CD4-positive, alpha-beta T cell treated with Interleukin-6 at 100 ng/mL for 8 hours (primary cell): ENCODE measurements at places on chromosomes 1 and 21.

DNA sequence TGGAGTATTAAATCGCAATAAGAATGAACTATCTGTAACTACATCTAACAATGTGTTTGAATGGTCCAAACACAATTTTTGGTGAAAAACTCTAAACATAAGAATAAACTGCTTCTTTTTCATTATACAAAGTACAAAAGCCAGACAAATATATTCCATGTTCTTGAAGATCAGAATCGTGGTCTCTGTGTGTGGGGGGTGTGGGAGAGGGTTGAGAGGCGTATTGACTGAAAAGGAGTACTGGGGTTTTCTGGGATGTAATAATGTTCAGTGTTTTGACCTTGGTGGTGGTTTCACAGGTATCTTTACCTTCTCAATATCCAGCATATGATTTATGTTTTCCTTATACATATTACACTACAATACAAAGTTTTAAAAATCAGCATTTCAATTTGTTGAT, 764 bp upstream of the CFH start:
- no peak for DNase-seq

GRCh38 chr1:60151311-60151710, 77.7 kb upstream of the C1orf87 start:
- DNase-seq = no peak

DNA sequence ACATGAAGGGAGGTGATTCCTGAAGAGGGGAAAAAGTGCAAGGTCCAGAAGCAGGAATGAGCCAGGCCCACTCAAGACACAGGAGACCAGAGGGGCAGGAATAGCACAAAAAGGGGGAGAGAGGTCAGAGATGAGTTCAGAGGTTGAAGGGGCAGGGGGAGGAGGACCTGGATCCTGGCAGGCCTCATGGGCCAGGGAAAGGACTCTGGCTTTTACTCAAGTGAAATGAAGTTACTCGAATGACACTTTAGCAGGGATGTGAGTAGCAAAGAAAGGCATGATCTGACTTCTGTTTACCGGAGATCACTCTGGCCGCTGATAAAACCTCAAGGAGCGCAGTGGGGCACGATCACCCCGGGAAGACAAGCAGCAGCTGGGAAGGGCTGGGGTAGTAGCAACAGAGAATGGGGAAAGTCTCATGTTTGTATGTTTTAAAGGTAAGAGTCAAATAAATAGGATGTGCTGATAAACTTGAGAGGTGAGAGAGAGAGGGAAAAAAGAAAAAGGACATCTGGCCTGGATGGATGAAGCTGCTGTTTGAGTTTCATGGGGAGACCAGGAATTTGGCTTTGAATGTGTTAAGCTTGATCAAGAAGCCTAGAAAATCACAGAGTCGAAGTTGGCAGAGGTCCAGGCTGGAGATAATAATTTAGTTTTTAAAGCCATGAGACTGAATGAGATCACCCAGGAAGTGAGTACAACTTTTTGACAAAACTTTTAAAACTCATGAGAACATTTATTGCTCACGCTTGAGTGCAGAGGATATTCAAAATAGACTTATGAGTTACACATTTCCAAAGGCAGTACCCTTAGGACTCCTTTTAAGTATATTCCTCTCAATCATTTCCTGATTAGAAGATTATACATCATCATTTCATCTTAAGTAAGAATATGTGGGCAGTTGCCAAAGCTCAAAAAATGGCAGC, 156.0 kb downstream of the RERE start:
- DNase-seq = no peak

- no peak for DNase-seq
Measured at GRCh38 chr1:150551051-150551783, 2.0 kb downstream of the ADAMTSL4 start.

GRCh38 chr1:178926046-178926445, 55.2 kb upstream of the ANGPTL1 start:
- no peak for DNase-seq

GRCh38 chr1:78676347-78676982, 26.8 kb downstream of the IFI44 start:
- DNase-seq = peak; percentile 68

DNA sequence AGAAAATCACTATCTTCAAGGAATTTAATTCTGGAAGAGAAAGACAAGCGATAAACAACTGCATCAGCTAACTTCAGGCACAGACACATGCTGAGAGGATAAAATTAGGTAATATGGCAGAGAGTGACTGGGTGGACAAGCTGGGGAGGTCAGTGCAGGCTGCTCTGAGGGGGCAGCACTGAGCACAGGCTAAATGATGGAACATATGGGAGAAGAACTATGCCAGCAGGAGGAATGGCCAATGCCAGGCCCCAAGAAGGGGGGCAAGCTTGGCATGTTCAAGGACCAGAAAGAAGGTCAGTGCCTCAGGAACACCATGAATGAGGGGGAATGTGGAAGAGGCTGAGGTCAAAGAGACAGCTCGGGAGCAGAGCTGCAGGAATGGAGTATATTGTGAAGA, 190.7 kb upstream of the MAP1LC3C start:
- DNase-seq = no peak

GRCh38 chr1:119885903-119886783, 10.2 kb downstream of the ADAM30 start:
- peak; percentile 20 for DNase-seq

GRCh38 chr1:6467744-6468688, 2.0 kb upstream of the TNFRSF25 start:
- DNase-seq = no peak

- DNase-seq = no peak
Measured at GRCh38 chr1:115324649-115325420, 13.2 kb downstream of the NGF start.

DNA sequence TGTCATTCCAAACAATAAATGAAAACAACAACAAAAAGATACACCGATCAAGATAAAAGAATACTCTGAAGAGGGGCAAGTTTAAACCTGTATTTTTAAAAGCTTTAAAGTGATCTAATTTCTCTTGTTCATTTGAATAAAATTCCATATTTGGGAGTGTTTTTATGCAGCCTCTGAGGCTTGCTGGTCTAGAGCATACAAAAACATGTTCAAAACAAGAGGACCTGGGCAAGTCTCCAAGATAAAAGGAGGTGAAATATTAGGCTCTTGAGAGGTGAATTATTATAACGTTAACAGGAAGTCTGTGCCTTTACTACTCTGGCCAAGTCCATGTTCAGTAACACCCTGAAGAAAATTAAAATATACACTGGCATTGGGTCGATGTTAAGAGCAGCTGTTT, 20.1 kb downstream of the URB1 start:
- no peak for DNase-seq

DNA sequence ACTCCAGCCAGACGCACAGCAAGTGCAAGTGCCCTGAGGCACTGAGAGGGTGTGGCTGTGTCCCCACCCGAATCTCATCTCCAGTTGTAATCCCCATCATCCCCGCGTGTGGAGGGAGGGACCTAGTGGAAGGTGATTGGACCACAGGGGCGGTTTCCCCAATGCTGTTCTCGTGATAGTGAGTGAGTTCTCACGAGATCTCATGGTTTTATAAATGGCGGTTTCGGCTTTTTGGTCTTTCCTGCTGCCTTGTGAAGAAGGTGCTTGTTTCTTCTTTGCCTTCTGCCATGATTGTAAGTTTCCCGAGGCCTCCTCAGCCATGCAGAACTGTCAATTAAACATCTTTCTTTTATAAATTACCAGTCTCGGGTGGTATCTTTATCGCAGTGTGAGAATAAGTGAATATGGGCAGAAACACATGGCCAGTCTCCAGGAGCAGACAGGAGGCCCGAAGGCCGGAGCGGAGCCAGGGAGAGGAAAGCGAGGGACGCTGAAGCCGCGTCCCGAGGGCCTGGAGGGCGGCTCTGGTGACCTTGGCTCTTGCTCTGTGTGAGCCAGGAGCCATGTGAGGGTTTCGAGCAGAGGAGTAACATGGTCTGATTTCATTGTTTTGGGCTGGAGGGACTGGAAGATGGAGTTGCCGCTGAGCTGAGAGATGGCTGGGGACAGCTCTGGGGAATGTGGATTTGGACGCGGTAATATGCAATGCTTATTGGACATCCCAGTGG, 76.0 kb upstream of the C1orf174 start:
- no peak for DNase-seq

- no peak for DNase-seq
Measured at GRCh38 chr1:230189824-230190223, 122.8 kb downstream of the GALNT2 start.

DNA sequence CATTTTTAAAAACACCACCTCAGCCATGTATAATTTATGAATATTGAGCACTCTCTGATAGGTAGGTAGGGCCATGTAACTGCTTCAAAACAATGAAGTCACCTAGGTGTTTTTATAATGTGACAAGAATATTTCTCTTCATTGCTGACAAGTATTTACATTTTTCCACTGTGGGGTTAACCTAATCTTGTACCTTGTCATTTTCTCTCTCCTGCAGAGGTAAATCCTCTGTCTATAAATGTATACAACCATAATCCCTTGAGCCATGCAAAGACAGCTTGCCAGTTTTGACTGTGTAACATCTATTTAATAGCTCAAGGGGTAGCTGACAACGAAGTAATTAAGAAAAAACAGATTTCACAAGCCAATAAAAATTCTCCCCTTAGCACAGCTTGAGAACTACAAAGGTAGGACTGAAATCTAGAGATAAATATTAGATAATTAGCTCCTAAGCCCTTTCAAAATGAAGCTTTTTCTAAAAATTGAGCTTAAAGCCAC, 137.6 kb upstream of the POGK start:
- DNase-seq = no peak

GRCh38 chr1:213050745-213051126, 305 bp upstream of the RPS6KC1 start:
- no peak for DNase-seq

- DNase-seq = no peak
Measured at GRCh38 chr21:34795548-34796180, 126.9 kb downstream of the CLIC6 start.

DNA sequence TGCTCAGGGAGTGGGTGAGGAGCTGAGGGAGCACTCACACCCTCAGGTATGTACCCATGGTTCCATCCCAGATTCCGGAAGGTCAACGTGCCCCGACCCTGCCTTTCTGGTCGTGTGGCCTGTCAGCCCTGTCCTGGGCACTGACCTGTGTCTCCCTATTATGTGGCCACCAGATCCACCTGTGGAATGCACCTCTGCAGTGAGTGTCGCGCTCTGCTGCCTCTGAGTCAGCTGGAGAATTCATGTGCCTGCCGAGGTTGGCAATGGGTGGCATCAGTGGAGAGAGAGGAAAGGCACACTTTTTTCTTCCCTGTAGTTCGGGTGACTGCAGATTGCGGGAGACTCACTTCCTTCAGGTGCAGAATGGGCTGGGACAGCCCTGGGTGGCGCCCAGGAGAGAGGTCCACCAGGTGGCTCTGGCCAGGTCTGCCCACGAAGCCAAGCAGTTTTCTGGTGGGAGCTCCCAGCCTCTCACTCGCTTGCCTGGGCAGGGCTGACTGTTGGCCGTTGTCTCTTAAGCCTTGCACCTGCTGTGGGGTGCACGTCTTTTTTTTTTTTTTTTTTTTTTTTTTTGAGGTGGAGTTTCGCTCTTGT, 176.1 kb upstream of the TMEM51 start:
- DNase-seq = no peak

- DNase-seq = no peak
Measured at GRCh38 chr1:47996060-47996405, 1.2 kb downstream of the TRABD2B start.

DNA sequence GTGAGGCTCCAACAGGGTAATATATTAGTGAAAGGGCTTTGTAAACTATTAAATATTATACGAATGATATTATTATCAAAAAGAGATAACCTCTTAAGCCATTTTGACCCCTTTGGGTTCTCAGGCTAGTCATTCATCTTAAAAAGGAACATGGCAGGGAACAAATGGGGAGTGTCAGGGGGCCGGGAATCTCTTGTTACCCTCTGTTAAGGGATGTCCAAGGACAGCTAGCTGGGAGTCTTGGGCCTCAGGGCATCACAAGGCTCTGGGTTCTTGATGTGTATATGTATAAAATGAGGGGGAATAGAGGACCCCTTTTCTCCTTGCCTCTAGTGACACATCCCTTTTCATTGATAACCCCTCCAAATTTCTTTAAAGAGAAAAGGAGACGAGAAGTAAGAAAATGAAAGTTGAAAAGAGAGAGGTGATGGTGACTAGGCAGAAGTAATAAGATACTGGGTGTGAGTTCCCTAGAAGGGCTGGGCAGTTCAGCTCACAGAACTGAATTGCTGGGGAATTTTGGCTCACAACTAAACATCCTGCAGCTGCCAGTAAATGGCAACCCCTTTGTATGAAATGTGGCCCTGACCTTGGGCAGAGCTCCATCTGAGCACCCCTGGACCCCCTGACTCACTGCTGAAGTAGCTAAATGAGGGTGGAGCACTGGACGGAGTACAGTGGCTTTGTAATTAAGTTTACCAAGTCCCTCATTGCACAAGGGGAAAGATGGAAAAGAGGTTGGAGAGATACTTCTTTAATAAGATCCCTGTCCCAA, 20.0 kb upstream of the ZNF326 start:
- DNase-seq = no peak

DNA sequence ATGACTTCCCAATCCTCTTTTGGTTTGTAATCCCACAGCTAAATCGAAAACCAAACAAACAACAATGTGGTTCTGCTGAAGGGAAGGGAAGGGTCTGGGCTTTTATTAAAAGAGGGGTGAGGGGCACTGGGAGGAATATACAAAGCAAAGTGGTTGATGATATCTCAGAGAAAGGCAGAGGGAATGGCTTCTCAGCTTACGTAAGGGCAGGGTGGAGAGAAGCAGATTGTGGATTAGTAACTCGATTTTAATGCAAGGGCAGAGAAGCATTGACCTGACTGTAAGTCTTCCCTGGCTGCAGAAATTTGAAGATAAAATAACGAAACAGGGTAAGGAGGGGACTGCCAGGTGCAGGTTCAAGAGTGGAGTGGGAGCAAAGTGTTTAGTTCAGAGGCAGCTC, 438.2 kb upstream of the LRRC7 start:
- DNase-seq = no peak
